ENCODE measurements at places on chromosomes 7 and 10.

- DNase-seq = peak; percentile 33
Observed at GRCh38 chr7:41110186-41110585, 592.7 kb downstream of the INHBA start.

- DNase-seq = no peak
Observed at GRCh38 chr7:38682606-38683005, 51.4 kb upstream of the AMPH start.

DNA sequence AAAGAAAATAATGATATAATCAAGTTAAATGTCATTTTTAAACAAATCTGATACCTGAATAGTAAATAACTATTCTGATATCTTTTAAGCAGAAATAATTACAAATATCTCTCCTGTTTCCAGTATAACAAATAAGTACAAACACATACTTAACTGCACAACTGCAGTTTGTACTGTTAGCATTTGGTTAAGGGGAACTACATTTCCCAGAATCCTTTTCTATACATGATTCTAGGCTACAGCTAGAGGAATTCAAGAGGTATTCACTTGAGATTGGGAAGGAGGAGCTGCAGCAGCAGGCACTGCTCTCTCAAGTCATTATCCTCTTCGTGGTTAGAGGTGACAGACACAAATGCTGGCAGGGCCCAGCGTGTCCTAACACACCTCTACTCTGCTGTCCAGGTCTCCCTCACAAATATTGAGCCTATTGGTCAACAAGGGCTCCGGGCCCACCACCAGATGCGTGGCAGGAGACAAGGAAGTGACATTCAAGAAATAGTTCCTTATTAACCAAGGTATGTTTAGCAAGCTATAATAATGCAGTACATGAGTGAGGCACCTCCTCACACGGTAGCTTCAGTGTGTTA lies 255.1 kb upstream of the MKLN1 start:
- DNase-seq = peak; percentile 32

DNA sequence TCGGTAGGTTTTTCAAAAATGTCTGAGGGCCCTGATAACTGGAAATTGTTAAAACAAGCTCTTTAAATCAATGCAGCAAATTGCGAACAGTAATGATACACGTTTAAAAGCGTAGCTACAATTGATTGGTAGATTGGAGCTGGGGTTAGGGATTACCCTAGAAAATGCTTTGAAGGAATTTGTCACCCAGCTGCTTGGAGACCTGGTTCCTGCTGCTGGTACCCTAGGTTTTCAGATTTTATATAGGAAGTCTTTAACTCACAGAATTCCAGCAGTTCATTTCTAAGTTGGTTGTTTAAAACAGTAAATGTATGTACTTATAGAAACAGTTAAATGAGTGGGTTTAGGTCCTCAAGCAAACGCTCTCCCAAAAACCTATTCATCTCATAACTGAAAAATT lies 1.5 kb downstream of the HECTD2 start:
- no peak for DNase-seq

DNA sequence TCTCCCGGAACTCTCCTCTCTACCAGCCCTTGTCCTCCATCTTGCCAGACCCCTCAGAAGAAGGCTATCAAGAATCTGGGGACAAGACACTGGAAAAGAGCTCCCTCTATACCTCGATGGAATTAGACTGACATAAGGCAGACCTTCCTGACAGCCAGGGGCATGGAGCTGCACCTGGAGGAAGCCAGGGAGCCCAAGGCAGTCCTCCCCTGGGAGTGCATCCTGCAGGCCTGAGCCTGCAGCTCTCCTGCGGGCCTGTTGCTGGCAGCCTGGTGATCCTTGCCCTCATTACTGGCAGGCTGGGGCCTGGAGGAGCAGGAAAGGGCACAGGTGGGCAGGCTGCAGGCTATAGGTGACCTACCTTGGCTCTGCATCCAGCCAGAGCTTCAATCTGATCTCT lies 323.4 kb downstream of the GRID1 start:
- DNase-seq = no peak

DNA sequence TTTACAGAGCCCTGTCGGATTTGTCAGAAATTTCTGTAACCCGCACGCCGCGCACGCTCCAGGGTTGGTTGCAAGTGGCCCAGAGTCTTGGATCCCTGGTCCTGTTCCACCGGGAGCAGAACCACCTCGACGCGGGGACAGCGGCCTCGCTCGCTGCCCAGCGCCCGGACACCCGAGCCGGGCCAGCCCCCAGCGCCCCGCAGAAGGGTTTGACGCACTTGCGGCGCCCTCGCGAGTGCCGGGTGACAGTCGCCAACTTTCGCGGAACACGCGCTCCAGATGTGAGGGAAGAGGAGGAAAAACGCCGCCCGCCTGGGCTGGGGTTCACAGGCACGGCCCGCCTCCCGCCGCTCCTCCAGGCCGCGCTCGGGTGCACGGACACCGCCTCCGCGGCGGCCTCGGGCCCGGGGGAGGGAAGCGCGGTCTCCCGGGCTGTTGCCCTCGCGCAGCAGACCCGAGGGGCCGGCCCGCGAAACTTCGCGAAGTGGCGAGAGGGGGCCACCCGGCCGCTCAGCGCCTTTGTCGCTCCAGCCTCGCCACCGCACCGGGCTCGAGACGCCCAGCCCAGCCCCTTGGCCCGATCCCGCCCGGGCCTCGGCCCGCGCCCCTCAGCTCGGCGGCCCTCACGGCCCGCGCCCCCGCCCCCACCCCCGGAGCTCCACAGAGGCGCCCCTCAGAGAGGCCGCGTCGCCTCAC lies 514 bp downstream of the RNF216 start:
- DNase-seq = peak; percentile 62

- no peak for DNase-seq
Observed at GRCh38 chr7:33901847-33902246, 3.5 kb upstream of the BMPER start.

DNA sequence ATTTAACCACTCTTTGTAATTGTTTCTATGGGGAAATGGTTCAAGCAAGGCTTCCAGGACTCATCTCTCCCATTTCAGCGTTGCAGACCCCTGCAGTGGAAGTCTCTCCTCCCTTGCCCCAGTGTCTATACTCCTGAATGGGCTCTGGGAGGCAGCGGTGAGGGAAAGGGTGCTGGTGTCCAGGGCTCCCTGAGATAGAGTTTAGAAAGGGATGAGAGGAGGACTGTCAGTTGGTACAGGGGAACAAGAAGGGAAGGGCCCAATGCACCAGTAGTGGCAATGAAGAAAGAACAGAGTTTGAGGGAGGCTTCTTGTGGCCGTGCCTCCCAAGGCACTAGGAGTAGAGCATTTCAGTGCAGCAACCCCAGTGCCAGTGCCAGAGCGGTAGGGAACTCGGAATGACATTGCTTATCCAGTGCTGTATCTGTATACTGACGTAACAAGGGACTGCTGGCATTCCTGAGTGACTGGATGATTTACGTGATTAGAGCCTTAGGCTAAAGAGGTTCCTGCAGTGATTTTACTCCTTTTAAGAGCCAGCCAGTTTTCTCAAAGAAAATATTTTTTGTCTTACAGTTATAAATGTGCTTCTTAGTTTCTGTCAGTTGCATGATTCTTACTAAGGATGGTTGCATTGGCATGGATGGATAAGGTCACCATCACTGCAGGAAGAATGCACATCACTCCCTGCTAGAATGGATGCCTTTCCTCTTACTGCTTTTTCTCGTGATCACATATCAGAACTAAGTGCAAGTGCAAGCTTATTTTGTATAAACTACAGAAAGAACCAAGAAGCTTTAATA lies 28.0 kb downstream of the PRPF18 start:
- peak; percentile 88 for DNase-seq

- peak; percentile 35 for DNase-seq
Observed at GRCh38 chr10:102476466-102477141, 25.3 kb upstream of the C10orf95 start.

DNA sequence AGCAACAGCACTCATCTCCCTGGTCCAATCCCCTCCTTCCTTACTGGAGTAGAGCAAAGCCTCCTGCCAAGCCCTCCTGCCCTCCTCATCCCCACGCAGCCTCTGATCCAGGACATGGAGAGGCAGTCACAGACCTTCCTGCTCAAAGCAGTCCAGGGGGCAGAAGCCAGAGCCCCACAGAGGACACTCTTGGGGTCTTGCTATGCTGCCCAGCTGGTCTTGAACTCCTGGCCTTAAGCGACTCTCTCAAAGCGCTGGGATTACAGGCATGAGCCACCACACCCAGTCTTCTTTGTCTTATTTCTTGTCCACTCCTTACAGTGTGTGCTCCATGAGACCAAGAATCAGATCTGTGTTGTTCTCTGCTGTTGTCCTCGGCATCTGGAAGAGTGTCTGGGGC lies 26.6 kb upstream of the MNX1 start:
- no peak for DNase-seq

DNA sequence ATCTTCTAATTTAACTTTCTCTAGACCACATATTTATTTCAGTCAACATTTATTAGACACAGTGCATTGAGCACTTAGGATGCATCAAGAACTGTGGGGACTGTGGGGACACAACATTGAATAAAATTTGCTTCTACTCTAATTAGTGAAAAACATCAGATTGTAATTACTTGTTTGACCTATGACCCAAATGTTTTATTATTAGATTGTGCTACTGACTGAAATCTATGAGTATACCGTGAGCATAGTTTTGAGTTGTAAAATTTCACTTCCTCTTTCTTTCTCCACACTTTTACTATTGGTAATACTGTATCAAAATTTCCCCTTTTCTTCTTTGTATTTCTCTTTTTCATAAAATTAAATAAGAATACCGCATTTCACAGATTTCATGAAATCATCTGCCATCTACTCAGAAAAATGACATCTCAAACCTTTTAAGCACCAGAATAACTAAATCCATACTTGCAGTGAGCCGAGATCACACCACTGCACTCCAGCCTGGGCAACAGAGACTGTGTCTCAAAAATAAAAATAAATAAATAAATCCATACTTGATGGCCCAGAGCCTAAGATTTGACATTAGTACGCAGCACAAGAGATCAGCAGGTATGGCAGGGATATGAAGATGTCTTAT lies 25.4 kb upstream of the INPP5F start:
- no peak for DNase-seq

DNA sequence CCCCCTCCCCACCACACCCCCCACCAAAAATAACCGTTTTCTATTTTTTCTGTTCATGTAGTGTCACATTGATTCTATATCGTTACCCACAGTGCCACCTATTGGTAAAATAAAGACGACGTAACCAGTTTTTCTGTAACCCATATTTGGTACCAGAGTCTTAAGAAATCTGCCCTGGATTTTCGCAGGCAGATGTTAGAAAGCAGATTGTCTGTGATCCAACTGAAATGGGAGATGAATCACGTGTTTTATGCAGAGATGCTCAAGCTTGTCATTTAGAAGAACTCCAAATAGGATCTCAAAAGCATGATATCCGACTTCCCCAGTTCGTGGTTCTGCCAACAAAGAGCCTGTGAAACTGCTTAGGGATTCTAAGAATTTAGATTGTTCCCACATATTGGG lies 261.1 kb upstream of the CSTF2T start:
- peak; percentile 61 for DNase-seq

- no peak for DNase-seq
Observed at GRCh38 chr10:48821111-48821510, 118.5 kb downstream of the LRRC18 start.

- no peak for DNase-seq
Observed at GRCh38 chr10:28282336-28282735, 20.5 kb downstream of the MPP7 start.

- DNase-seq = peak; percentile 89
Observed at GRCh38 chr10:99520040-99520846, 12.5 kb upstream of the NKX2-3 start.

- DNase-seq = peak; percentile 3
Observed at GRCh38 chr10:109474812-109475211, 448.5 kb downstream of the XPNPEP1 start.

DNA sequence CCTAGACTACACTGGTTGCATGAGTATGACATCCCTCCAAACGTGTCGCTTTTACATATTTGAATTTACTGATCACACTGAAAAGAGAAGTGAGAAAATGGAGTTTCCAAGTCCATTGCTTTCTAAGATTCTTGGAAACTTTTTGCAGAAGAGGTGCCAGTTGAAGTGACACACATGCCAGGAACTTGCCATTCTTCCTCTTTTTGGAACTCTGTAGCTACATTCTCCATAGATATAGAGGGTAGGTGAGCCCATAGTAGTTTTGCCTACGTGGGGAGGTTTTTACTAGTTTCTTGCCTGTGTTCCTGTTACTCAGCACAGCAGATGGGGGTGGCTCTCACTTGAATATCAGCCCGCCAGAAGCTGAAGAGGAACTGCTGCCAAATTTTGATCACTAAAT lies 286.6 kb upstream of the NRP1 start:
- DNase-seq = no peak

DNA sequence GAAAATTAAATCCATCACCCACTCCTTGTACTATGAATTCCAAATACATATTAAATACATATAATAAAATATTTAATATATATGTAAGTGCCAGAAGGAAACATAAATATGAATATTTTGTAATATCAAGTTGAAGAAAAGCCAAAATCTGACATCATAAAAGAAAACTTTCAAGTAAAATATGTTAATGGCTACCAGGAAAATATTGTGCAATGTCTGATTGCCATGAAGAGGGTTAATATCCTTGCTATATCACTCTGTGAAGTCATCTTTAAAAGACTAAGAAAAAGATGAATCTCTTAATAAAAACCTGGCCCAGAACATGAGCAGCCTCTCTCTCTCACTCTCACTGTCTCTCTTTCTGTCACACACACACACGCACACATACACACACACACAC lies 130.2 kb downstream of the EGFR start:
- no peak for DNase-seq

GRCh38 chr7:2009541-2010001 lies 223.2 kb downstream of the MAD1L1 start:
- no peak for DNase-seq

DNA sequence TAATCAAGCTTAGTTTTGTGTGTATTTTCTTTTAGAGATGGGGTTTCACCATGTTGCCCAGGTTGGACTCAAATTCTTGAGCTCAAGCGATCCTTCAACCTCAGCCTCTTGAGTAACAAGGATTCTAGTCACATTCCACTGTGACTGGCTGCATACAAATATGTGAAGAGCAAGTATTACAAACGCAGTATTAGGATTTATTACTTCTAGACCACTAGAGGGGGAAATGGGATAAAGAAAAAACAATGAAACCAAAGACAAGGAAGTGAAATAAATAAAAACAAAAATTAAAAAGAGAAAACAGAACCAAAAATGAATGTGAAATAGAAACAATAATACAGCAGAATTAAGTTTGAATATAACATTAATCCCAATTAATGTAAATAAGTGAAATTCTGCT lies 308.7 kb downstream of the ANKRD30A start:
- DNase-seq = no peak

DNA sequence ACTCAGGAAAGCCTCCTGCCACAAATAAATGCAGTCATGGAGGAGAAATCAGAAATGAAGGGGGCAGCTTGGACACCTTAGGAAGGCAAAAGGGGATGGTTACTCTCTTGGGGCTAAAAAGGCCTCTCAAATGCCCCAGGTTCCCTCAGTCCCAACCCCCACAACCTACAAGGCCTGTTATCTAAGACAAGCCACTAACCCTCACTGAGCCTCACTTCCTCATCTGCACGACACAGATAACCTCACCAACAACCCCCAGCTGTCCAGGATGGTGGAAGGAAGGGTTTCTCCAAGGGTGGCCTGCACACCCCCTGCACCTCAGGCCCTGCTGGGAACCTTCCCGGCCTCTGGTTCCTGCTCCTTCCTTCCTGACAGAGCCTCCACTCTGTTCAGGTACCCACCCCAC lies 29.2 kb downstream of the SORBS1 start:
- DNase-seq = no peak

GRCh38 chr10:69049566-69049961 lies 38.3 kb upstream of the SRGN start:
- no peak for DNase-seq

Data from mesenchymal stem cell (in vitro differentiated cells and primary cell).